ENCODE measurements at places on chromosomes 12 and 14.

GRCh38 chr14:83777516-83777915 is 1752.4 kb upstream of the FLRT2 start:
- DNase-seq, result no peak

- peak; percentile 60 for DNase-seq
Measured at GRCh38 chr12:28535216-28535615, 345.0 kb downstream of the CCDC91 start.

DNA sequence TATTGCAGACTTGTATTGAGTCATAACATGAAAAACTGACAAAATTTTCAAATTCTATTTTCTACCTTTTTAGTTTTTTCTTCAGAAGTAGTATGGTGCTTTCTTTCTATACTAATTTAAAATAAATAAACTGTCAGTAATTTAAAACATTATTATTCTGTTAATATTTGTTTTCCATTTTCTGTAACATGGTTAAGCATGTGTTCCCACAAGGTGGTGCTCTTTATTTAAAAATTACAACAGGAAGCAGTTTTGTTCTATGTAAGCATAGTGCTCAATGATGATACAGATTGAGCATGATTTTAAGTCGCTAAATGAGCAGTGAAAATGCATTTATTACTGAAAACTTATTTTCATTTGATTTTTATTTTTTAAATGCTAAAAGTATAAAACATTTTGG is 114.6 kb downstream of the PPFIA2 start:
- DNase-seq, result peak; percentile 47

DNA sequence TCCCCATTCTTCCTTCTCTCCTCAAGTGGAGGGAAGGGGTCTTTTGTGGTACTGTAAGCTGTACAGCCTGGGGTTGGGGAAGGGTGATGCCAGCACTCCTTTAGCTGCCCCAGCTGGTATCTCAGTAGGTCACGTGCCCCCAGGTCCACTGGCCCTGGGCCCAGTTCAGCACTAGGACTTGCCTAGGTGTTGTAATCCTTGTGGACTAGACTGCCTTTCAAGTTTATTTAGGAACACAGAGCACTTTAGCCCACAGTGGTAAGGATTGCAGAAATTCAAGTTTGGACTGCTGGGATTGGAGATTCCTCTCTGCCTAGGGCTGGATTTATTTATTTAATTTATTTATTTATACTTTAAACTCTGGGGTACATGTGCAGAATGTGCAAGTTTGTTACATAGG is 569.6 kb downstream of the AACS start:
- DNase-seq, result no peak

DNA sequence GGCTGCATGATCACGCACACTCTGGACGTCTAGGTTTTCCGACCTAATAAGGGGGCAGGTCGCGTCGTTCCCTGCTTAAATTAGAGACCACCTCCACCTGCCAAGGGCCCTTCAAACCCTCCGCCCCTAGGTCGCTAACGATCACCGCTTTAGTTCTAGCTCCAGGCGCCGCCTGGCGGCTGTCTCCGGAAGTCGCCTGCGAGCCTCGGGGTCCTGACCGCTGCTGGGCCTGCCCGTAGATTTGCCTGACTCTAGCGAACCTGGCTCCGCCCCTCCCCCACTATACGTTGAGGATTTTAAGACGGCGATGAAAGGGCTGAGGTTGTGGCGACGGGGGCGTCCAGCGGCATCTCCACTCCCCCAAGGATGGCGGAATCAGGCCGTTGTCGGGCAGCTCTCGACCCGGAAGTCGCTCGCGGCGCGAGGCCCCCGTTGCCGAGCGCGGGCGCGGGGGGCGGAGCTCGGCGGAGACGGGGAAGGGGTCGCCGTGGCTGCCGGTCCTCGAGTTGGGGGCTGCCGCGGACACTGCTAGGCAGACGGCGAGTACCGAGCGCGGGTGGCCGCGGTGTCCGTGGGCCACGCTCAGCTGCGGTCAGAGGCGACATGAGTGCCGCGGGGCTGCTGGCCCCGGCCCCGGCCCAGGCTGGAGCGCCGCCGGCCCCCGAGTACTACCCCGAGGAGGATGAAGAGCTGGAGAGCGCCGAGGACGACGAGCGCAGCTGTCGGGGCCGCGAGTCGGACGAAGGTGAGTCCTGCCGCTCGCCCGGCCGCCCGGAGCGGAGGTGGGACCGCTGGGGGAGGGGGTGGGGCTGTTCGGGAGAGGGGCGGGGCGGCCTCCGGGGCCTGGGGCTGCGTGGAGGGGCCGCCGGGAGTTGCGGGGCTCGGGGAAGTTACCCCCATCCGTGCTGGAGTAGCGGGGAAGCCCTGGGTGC is at the start of gene SUDS3:
Gene SUDS3 (plus strand): TSS at position 467 of the 932 bp plus-strand sequence. CDS start 137 bp downstream, at position 604.
- DNase-seq, result peak; percentile 85

GRCh38 chr14:76673261-76673660 is 88.0 kb upstream of the VASH1 start:
- DNase-seq, result no peak

DNA sequence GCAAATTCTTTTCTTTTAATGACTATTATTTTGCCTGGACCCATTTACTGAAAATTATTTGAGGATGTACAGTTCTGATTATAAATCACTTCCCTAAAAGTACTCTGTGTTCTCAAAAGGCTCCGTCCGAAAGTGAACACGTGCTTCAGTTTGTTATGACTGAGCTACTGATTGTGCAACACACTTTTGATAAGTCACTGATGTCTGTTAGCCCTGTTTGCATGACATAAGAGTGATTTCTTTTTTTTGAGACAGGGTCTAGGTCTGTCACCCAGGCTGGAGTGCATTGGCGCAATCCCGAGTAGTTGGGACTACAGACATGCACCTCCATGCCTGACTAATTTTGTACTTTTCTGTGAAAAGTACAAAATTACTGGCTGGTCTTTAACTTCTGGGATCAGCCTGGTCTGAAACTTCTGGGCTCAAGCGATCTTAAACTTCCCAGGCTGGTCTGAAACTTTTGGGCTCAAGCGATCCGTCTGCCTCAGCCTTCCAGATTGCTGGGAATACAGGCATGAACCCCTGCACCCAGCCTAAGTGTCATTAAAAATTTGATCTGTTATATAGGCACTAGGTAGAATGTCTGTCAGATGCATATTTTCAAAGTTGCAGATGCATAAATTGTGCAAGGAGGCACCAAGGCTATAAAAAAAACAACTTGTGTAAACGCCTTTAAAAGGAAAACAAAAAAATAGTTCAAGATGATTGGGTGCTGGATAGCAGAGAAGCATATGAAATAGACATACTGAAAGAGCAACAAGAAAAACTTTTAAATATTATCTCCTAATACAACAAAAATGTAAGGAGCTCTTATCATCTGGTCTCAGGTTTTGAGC is 111.5 kb downstream of the SRGAP1 start:
- no peak for DNase-seq

- peak; percentile 54 for DNase-seq
Measured at GRCh38 chr12:5442251-5443006, 10.5 kb downstream of the NTF3 start.

GRCh38 chr12:107583551-107583950 is 102.0 kb upstream of the PWP1 start:
- DNase-seq, result no peak

Measured in COLO829 (cell line).